ENCODE measurements at places on chromosomes 6 and 20.

GRCh38 chr20:57390604-57391438 is at the start of gene RBM38:
Gene RBM38 (plus strand): TSS chr20:57391396. CDS start chr20:57391582, 186 bp downstream.
- H3K36me3 ChIP-seq: no peaks in the 10 kb centered on the region
- H3K4me3 ChIP-seq: peak within 1 kb of the TSS; percentile 84
- H3K27ac ChIP-seq: peak within 1 kb of the TSS; percentile 68
- peaks cover 21% of the 10 kb centered on the region for H3K4me1 ChIP-seq
- no peaks in the 10 kb centered on the region for H3K27me3 ChIP-seq

- H3K27ac ChIP-seq: no peak overlapping the region
- H3K27me3 ChIP-seq: no peaks in the 10 kb centered on the region
- peaks cover 8% of the 10 kb centered on the region for H3K4me1 ChIP-seq
- no peaks in the 10 kb centered on the region for H3K36me3 ChIP-seq
Measured at GRCh38 chr20:25203871-25204320, 8.4 kb downstream of the ENTPD6 start.

GRCh38 chr6:6635869-6636268 is 47.3 kb downstream of the LY86 start:
- H3K4me1 ChIP-seq: no peaks in the 10 kb centered on the region
- no peaks in the 10 kb centered on the region for H3K27me3 ChIP-seq
- H3K36me3 ChIP-seq: no peaks in the 10 kb centered on the region
- H3K27ac ChIP-seq: no peak overlapping the region
- H3K4me3 ChIP-seq: no peak overlapping the region

DNA sequence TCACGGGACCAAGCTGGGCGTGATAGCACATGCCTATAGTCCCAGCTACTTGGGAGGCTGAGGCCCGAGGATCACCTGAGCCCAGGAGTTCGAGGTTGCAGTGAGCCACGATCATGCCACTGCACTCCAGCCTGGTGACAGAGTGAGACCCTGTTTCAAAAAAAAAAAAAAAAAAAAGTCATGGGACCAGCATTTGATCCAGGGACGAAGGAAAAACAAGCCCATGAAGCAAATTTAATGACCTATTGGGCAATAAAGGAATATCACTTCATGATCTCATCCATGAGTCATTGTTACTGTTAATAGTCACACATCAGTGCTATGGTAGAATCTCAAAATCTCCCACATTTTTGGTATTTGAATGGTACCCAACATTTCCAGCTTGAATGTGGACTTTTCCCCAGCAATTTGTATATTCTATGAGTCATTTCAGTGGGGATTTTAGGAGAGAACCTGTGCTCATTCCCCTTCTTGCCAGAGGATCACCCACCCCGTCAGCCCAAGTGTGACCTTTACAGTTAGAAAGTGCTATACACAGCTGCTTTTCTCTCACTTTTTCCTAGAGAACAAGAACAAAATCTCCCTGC is 8.5 kb upstream of the SOD2 start:
- H3K27me3 ChIP-seq: no peaks in the 10 kb centered on the region
- no peak for DNase-seq
- peak overlapping the region; percentile 69 for H3K27ac ChIP-seq
- peaks cover 28% of the 10 kb centered on the region for H3K4me1 ChIP-seq
- no peak overlapping the region for H3K4me3 ChIP-seq
- H3K36me3 ChIP-seq: no peaks in the 10 kb centered on the region

GRCh38 chr6:74557236-74557635 is 648.6 kb downstream of the COL12A1 start:
- H3K27me3 ChIP-seq: no peaks in the 10 kb centered on the region
- DNase-seq: no peak
- no peak overlapping the region for H3K4me3 ChIP-seq
- H3K4me1 ChIP-seq: no peaks in the 10 kb centered on the region
- no peak overlapping the region for H3K27ac ChIP-seq

- DNase-seq: no peak
- no peaks in the 10 kb centered on the region for H3K36me3 ChIP-seq
Measured at GRCh38 chr6:26295691-26296555, 69.1 kb upstream of the BTN3A2 start.

- no peaks in the 10 kb centered on the region for H3K36me3 ChIP-seq
- DNase-seq: no peak
- H3K4me3 ChIP-seq: no peak overlapping the region
- no peaks in the 10 kb centered on the region for H3K4me1 ChIP-seq
- H3K27me3 ChIP-seq: no peaks in the 10 kb centered on the region
Measured at GRCh38 chr6:37600312-37600916, 97.3 kb downstream of the MDGA1 start.

DNA sequence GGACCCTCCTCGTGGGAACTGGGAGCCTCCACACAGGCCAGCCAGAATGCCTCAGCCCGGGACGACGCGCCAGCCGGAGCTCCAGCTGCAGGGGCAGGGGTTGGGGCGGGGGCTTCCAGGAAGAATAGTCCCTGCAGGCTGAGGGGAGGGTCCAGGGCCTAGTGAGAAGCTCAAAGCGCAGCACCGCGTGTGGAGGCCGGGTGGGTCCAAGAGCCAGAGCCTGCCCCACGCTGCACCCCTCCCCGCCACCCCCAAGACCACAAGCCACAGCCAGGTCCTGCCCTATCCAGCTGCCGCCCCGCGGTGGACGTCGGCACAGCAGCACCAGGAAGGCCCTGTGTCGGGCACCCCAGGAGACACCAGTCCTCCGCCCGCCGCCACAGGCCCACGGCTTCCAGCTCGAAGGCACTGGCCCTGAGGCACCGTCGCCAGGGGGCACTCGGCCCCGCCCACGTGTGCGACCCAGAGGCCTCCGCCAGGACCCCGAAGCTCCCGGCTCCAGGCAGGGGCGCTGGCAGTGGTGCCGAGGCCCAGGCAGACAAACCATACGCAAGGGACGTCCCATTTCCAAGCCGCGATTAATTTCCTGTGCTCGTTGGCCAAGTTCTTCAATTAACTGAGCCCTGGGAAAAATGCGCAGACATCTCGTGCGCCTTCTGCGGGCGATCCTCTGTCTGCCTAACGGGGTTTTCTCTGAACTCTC is 19.5 kb downstream of the KCNQ2 start:
- no peaks in the 10 kb centered on the region for H3K27me3 ChIP-seq
- H3K4me3 ChIP-seq: no peak overlapping the region
- H3K4me1 ChIP-seq: peaks cover 10% of the 10 kb centered on the region
- H3K27ac ChIP-seq: no peak overlapping the region

- H3K4me1 ChIP-seq: no peaks in the 10 kb centered on the region
- no peaks in the 10 kb centered on the region for H3K36me3 ChIP-seq
- no peaks in the 10 kb centered on the region for H3K27me3 ChIP-seq
Measured at GRCh38 chr6:41996997-41997396, 53.3 kb upstream of the TAF8 start.

DNA sequence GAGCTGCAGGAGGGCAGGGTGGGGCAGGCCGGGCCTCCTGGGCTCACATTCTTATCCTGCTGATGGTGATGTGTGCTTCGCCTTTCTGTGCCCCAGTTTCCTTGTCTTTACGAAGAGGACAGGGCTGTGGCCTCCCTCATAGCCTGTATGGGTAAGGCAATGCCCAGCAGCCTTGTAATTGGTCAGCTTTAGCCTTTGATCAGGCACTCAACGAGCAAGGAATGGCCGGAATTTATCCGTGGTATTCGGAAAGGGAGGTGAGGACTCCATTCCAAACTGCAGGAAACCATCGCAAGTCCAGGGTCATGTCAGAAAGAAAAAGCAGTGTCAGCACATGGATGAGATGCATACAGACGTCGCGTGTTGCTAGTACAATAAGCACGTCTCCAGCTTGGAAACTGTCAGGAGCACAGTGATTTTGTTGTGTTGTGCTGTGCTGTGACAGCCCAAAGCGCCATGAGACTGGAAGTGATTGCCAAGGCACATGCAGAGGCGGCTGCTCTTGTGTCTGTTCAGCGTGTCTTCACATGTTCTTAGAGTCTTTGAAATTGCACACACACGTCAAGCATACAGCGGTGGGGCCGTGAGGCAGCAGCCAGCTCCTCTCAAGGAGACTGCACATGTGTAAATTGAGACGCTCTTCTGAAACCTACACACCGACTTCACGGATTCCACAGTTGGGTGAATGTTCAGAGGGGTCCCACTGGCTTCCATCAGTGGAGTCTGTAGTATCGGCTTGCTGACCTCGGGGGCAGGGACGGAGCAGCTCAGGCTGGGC is 6.2 kb downstream of the SS18L1 start:
- no peak overlapping the region for H3K27ac ChIP-seq
- H3K4me1 ChIP-seq: peaks cover 7% of the 10 kb centered on the region
- H3K27me3 ChIP-seq: no peaks in the 10 kb centered on the region
- no peak for DNase-seq

GRCh38 chr6:142349215-142349823 is 47.5 kb downstream of the ADGRG6 start:
- H3K4me1 ChIP-seq: no peaks in the 10 kb centered on the region
- no peak for DNase-seq
- H3K4me3 ChIP-seq: no peak overlapping the region
- H3K27ac ChIP-seq: no peak overlapping the region
- H3K36me3 ChIP-seq: no peaks in the 10 kb centered on the region
- no peaks in the 10 kb centered on the region for H3K27me3 ChIP-seq

GRCh38 chr6:137391061-137391814 is 103.0 kb downstream of the OLIG3 start:
- no peak overlapping the region for H3K27ac ChIP-seq
- no peaks in the 10 kb centered on the region for H3K36me3 ChIP-seq

GRCh38 chr6:148845464-148845863 is 98.6 kb downstream of the UST start:
- no peak for DNase-seq
- no peaks in the 10 kb centered on the region for H3K27me3 ChIP-seq
- H3K36me3 ChIP-seq: no peaks in the 10 kb centered on the region
- H3K4me1 ChIP-seq: no peaks in the 10 kb centered on the region
- no peak overlapping the region for H3K27ac ChIP-seq

DNA sequence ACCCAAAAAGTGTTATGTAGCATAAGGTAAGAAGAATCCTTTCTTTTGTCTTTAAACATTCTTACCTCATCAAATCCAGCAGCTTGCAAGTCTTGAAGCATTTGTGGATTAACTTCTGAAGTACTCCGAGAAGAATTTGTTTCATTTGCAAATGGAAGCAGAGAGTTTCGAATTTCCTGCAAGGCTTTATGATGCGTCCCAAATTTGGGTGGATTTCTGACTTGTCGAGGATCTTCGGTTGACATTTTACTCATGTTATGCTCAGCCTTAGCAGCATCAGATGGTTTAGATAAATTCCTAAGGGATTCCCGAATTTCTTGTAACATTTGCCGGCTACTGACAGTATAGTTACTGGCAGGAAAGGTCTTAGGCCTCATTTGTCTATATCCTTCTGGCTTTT is 16.2 kb downstream of the LATS1 start:
- no peaks in the 10 kb centered on the region for H3K27me3 ChIP-seq
- no peak for DNase-seq
- peaks cover 5% of the 10 kb centered on the region for H3K36me3 ChIP-seq
- H3K4me3 ChIP-seq: no peak overlapping the region
- H3K4me1 ChIP-seq: peaks cover 10% of the 10 kb centered on the region

GRCh38 chr6:122653094-122653493 is 42.9 kb downstream of the PKIB start:
- DNase-seq: no peak
- no peaks in the 10 kb centered on the region for H3K4me1 ChIP-seq
- H3K36me3 ChIP-seq: no peaks in the 10 kb centered on the region
- H3K4me3 ChIP-seq: no peak overlapping the region
- H3K27ac ChIP-seq: no peak overlapping the region

DNA sequence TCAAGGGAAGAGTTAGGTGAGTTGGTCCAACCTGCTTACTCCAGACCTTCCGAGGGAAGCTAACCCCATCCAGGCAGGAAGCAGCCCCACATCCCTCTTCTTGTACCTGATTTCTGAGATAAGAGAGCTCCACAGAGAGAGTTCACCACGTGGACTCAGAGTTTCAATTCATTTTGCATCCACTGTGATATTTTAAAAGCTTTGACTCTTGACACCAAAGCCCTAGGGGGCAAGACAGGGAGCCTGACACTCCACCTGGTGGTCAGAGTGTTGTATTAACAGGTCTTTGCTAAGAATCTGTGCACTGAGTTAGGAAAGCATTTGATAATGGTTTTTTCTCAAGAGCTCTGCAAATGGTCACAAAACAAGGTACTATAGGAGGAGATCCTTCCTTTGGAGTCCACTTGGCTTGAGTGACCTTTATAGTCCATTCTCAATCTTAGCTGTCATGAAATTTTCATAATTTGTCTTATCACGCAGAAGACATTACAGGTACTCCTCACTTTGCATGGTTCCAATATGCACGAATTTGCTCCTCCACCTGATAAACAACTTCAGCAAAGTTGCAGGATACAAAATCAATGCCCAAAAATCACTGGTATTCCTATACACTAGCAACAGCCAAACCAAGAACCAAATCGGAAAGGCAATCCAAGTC is 56.2 kb upstream of the RIPOR2 start:
- no peaks in the 10 kb centered on the region for H3K36me3 ChIP-seq
- H3K27ac ChIP-seq: no peak overlapping the region
- DNase-seq: no peak
- H3K4me1 ChIP-seq: no peaks in the 10 kb centered on the region

DNA sequence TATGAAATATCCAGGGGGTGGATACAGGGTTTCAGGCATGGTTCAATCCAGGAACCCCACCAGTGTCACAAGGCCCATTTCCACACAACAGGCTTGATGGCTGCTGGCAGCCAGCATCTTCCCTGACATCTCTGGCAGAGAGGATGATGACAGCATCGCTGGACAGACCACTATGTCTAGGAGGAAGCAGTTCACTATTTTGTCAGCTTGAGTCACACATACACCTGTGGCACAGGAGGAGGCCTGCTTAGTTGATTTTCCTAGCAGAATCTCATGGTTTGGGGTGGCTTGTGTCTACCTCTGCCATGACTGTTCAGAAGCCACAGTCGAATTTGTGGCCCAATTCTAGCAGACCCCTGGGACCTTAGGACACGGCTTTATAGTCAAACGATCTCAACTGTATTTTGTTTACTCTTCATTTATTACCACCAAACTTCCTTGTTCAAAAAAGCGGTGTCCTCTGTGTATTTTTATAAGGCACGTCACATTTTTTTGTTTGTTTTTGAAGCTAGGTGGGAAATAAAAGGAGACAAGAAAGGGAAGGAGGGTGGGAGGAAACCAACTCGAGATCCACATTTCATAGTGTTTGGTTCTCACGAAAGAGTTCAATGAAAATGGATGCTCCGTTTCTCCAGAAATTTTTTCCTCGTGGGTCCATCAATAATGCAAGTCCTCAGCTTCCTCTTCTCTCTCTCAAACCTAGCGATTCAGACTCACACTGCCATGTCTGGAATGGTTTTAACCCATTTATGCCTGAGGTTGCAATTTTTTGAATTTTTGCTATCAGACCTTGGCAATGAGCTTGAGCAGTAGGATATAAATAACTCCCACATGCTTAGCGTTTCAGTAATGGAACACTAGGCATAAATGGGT is 94.4 kb downstream of the TOX2 start:
- H3K27ac ChIP-seq: peak overlapping the region; percentile 34
- no peak overlapping the region for H3K4me3 ChIP-seq
- no peak for DNase-seq
- H3K27me3 ChIP-seq: no peaks in the 10 kb centered on the region
- peaks cover 5% of the 10 kb centered on the region for H3K4me1 ChIP-seq
- H3K36me3 ChIP-seq: no peaks in the 10 kb centered on the region

- H3K36me3 ChIP-seq: no peaks in the 10 kb centered on the region
- H3K4me3 ChIP-seq: no peak overlapping the region
- H3K4me1 ChIP-seq: peaks cover 55% of the 10 kb centered on the region
- H3K27ac ChIP-seq: peak overlapping the region; percentile 94
- DNase-seq: no peak
- no peaks in the 10 kb centered on the region for H3K27me3 ChIP-seq
Measured at GRCh38 chr20:49584418-49585382, 16.8 kb upstream of the PTGIS start.

All from thoracic aorta (tissue), 2 donors.